Fibroblast of the aortic adventitia (primary cell): ENCODE measurements at places on chromosomes 1 and 21. TPM values are rescaled to one million over a fixed set of nuclear protein-coding genes. Genes with fewer than 3 reads are reported as not detected.

CHRNB2 gene
- under 0.01 TPM in 1 of 2 replicates, not detected in the other for total RNA-seq

ST6GALNAC5 gene
- total RNA-seq: 0.09 TPM in 1 of 2 replicates, not detected in the other

ARTN gene
- total RNA-seq: not detected in 2 replicates

DPYD gene
- 81.9 and 183 TPM in 2 replicates for total RNA-seq

RHD gene
- not detected in 2 replicates for total RNA-seq

AMPD1 gene
- total RNA-seq: not detected in 2 replicates

POU3F1 gene
- not detected in 2 replicates for total RNA-seq

CELA2A gene
- total RNA-seq: not detected in 2 replicates

SYT2 gene
- not detected in 2 replicates for total RNA-seq

STXBP3 gene
- 45.0 and 78.7 TPM in 2 replicates for total RNA-seq

HSD17B7 gene
- total RNA-seq: 8.4 TPM in 2 replicates

GREM2 gene
- total RNA-seq: 2.0 and 26.8 TPM in 2 replicates

CYYR1 gene
- total RNA-seq: 0.09 TPM in 1 of 2 replicates, not detected in the other

NTRK1 gene
- 0.09 TPM in 1 of 2 replicates, not detected in the other for total RNA-seq

CHRM3 gene
- total RNA-seq: 0.09 TPM in 1 of 2 replicates, not detected in the other

TFF2 gene
- total RNA-seq: not detected in 2 replicates
